IMR-90 (cell line): ENCODE measurements at places on chromosomes 12 and 14. TPM values are rescaled to one million over a fixed set of nuclear protein-coding genes. Genes with fewer than 3 reads are reported as not detected.
A peak's percentile ranks its signal among the peaks of the same experiment; 100 is the strongest.

- peak; percentile 15 for DNase-seq
Observed at GRCh38 chr12:102406033-102406584, 74.3 kb downstream of the IGF1 start.

The P2RX2 gene
- total RNA-seq = not detected in 2 replicates

DNA sequence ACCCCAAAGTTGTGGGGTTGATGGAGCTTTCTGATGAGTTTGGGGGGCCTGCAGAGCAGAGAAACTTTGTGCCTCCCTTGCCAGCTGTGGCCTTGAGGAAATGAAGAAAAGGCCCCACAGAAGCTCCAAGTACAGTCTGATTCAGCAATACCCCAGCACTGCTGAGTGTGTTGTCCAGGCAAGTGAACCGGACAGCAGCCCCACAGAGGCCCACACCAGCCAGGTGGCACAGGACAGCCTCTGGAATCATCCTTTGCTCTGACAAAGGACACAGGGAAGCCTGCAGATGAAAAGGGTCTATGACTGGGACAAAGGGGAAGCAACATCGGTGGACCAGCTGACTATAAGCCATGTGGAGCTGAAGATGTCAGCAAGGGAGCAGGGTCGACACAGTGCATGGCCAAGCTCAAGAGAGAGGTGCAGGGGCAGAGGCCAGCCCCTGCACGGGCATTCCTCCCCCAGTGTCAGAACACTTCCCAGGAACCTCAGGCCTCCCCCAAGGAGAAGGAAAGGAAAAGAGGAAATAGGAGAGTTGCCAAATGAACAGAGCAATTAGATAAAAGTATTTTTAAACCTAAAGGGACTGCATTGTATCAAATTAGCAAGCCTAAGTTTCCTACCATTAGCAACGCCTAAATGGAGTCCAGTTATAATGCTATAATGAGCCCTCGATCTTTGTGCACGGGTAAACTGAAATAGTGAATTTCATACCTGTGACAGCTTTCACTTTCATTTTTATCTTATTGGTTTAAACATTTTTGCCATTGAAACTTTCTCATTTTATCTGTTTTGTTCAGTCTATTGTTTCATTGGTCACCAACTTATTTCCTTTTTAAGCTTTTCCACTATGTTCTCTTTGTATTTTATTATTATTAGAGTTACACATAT, 46.3 kb upstream of the PTGDR start:
- DNase-seq = no peak

The DBX2 gene
- not detected in 2 replicates for total RNA-seq

GRCh38 chr12:93943780-93944179, 204.6 kb upstream of the PLXNC1 start:
- peak; percentile 37 for DNase-seq
